Ureter (tissue), 1 donor: ENCODE measurements at places on chromosomes 16 and 17.

- DNase-seq: no peak
Measured at GRCh38 chr16:83737729-83738354, 69.9 kb upstream of the HSBP1 start.

DNA sequence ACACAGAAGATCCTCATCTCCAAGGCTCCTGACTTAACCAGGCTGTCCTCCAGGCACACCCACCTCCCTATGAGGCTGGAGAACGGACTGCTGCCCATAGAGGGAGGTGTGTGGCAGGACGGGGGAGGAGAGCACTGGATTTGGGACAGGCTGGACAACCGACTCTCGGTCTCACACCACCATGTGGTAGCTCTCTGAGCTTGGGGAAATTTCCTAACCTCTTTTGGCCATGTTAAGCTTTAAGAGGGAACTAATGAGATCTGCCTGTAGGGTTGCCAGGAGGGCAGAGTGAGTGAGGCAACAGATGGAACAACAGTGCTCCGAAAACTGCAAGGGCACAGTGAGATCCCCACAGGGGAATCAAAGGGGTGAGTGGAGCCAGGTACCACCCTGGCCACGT is 32.7 kb downstream of the RHBDL3 start:
- DNase-seq: no peak

DNA sequence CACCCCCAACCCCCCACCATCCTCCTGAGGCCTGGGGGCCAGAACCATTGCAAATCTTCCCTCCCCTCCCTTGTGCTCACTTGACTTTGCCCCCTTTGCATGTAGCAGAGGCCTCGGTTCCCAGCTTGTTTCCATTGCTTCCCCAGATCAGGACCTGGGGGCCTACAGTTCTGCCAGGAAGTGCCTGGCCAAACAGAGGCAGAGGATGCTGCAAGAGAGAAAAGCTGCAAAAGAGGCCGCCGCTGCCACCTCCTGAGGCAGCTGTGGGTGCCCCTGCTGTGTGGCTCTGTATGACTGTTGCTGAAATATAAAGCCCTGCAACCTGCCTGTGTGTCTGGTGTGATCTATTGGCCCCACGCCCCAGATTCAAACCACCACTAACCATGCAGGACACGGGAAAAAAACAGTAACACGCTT is 2.3 kb downstream of the NDUFB10 start:
- DNase-seq: no peak

DNA sequence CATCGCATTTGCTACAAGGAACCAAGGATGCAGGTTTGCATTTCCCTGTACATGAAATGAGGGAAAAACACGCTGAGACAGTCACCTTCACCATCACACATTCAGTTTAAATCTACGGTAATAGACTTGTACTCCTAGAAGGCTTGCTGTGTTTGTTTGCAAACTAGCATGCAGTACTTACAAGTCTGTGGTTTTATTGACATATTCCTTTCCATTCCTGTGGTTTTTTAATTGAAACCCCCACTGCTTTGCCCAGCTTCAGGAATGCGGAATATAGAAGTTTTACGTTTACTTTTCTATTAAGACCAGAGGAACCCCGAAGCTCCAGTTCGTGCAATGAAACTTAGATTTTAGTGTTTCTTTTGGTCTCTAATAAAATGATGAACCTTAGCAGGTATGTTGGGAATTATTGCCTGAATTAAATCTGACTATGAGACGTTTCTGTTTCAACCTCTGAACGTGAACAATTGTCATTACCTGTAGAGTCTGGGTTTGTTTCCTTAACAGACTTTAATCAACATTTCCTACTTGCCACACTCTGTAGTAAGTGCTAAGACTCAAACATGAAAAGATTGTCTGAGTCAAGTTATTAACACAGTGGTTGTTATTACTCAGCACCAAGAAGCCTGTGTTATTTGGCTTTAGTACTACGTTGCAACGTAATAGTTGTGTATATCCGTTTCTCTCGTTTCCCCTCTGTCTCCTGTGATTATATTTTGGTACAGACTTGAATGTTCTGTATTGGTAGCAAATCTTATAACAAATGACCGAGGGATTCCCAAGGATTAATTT is 793.3 kb upstream of the GOT2 start:
- no peak for DNase-seq

- DNase-seq: no peak
Measured at GRCh38 chr16:84607694-84608093, 10.2 kb downstream of the COTL1 start.
